ENCODE measurements at places on chromosomes 6 and 20.

DNA sequence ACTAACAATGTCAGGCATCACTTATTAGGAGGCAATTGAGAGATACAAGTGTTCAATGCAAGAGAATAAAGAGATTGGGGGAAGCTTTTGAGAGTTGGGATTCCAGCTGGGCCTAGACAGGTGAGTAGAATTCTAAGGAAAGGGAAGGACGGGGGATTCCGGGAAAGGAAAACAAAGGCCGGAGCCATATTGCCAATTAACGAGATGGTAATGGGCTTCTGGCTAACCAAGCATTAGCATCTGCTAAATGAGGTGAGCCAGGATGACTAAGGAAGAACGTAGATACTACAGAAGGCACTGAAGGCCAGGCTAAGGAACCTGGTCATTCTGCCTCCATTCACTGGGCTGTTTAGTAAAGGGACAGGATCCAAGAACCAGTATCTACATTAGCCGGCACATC, 10.5 kb downstream of the FYN start:
- DNase-seq: no peak

- DNase-seq: no peak
These were observed 192.0 kb downstream of the ERMARD start for GRCh38 chr6:169943241-169944060.

GRCh38 chr6:37021356-37022129, 16.1 kb downstream of the FGD2 start:
- peak; percentile 55 for DNase-seq

DNA sequence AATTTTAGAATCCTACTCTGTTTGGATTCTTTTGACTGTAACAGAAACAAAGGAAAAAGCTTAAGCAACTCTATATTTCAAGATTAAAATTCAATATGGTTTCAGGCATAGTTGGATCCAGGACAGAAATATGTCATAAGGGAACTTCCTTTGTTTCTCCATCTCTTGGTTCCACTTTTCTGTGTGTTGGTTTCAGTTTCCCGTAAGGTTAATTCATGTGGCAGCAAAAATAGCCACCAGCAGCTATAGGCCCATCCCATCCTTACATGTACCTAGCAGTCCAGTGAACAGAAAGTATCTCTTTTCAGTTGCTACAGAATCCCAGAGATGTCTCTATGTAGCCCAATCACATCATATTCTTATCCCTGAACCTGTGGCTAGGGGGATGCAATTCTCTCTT, 8.8 kb upstream of the FAM8A1 start:
- DNase-seq: no peak
